ENCODE measurements at places on chromosomes 6 and 20.

DNA sequence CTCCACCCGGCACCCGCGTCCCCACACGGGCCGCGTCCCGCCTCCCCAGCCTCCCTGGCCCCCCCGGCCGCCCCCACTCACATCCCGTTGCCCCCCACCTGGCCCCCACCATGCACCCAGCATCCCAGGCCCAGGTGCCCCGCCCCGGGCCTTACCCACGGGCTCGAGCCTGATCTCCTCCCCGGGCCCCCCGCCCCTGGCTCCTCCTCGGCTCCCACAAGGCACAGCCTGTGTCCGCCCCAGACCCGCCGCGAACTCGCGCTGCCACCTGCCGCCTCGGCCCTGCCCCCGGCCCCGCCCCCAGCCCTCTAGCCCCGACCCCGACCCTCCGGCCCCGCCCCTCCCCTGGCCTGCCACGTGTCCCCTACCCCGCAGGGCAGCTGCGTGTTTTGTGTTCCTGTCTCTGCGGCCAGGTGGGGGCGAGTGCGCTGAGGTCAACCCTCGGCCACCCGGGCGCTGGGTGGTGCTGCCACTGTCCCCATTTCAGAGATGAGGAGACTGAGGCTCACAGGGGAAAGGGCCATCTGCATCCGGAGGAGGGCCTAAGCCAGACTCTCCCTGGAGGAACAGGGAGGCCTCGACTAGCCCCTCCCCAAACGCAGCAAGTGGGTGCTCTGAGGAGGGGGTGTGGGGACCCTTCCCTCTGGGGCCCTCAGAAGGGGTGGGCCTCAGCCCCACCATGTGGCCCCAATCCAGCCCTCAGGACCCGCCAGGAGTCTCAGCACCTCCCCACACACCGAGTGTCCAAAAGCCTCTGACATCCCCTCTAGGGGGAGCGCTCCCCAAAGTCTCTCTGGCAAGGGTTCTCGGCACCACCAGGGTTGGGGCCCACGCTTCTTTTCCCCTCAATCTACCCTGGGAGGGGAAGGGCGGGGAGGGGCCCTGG is 99.8 kb downstream of the TAF4 start:
- no peak for DNase-seq

- no peak for DNase-seq
Observed at GRCh38 chr6:76615395-76615794, 542.9 kb upstream of the IMPG1 start.

DNA sequence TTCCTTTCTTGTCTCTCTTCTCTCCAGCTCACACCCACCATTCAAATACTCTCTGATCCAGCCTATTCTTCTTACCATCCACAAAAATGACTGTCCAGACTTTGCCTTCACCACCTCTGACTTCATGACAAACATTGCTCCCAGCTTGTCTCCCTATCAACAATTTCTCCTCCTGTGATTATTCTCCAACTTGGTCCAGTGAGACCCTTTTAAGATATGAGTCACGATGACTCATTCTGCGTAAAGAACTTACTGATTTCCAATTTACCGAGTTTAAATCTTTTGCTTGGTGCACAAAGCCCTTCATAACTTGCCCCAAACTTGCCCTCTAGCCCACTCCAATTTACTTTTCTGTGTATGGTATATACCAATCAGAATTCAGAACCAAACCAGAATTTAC is 833.2 kb downstream of the MAFB start:
- DNase-seq, result no peak

GRCh38 chr20:58682656-58683531 is 9.7 kb upstream of the NPEPL1 start:
- DNase-seq, result no peak

GRCh38 chr20:44038681-44039123 is 124.0 kb downstream of the TOX2 start:
- no peak for DNase-seq
